Panc1 (cell line): ENCODE measurements at places on chromosomes 12 and 14. TPM values are rescaled to one million over a fixed set of nuclear protein-coding genes. Genes with fewer than 3 reads are reported as not detected.

The CACNA2D4 gene
- 0.15 TPM for total RNA-seq

The TAS2R7 gene
- total RNA-seq: not detected

DNA sequence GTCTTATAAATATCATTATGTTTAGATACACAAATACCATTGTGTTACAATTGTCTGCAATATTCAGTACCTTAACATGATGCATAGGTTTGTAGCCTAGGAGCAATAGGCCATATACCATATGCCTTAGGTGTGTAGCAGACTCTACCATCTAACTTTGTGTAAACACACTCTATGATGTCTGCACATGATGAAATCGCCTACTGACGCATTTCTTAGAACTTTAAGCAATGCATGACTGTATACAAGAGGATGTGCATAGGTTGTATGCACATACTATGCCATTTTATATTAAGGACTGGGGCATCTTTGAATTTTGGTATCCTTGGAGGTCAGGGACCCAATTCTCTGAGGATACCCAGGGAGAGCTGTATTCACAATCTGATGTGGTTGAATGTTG, 10.1 kb upstream of the BTG1 start:
- DNase-seq: no peak

- DNase-seq: no peak
Observed at GRCh38 chr14:58200846-58201245, 897 bp downstream of the ACTR10 start.

DNA sequence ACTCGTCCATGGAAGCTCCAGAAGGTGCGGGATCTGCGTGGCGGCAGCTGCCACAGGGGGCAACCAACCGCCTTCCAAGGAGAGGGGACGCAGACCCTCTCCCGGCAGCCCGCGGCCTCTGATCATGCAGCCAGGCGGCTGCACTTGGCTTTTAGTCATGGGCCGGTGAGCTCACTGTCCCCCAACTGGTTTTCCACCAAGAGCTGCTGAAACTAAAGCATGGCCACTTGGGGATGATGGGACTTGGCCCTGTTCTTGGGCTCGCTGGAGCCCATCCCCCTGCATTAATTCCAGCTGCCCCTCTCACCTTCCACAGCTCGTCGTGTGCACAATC, 39.1 kb downstream of the CCDC85C start:
- no peak for DNase-seq
